Stimulated activated CD8-positive, alpha-beta memory T cell treated with anti-CD3 and anti-CD28 coated beads, Interleukin-4, amount 100 ng/mL, for 1 hour (primary cell): ENCODE measurements at places on chromosomes 4 and X.

GRCh38 chr4:75235359-75235951 is 278.7 kb downstream of the RCHY1 start:
- DNase-seq, result no peak

DNA sequence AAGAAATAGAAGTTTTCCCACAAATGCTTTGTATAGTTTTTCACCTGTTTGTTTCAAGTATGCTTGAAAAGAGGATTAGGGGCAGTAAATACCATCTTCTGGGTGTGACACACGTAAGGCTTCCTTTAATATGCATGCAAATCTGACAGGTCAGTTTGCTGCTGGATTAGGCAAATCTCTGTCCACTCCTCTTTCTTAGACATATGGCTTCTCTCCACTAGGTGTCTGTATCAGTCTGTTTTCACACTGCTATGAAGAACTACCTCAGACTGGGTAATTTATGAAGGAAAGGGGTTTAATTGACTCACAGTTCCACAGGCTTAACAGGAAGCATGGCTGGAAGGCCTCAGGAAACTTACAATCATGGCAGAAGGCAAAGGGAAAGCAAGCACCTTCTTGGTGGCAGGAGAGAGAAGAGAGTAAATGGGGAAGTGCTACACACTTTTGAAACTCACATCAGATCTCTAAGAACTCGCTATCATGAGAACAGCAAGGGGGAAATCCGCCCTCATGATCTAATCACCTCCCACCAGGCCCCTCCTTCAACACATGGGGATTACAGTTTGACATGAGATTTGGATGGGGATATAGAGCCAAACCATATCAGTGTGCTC is 66.9 kb downstream of the TAB3 start:
- no peak for DNase-seq

DNA sequence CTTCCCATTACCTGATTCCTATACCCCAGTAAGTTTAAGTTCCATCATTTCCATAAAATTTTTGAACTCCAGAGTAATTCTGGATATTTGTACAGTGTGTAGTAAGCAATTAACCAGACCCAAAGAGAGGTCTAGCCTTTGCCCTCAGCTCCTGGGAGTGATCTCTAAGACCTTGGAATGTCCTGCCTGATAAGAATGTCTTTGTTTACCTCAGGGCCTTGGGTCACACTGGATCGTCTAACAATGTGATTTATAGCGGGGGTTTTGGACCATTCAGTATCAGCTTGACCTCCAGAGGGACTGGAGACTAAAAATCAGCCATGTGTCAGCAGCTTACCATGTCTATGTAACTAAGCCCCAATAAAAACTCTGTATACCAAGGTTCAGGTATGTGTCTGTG is 330.9 kb upstream of the PPP1R2C start:
- DNase-seq, result no peak

GRCh38 chr4:143273160-143273917 is 63.3 kb upstream of the GAB1 start:
- DNase-seq, result no peak

GRCh38 chr4:123661080-123661737 is 264.6 kb downstream of the SPRY1 start:
- DNase-seq, result no peak

DNA sequence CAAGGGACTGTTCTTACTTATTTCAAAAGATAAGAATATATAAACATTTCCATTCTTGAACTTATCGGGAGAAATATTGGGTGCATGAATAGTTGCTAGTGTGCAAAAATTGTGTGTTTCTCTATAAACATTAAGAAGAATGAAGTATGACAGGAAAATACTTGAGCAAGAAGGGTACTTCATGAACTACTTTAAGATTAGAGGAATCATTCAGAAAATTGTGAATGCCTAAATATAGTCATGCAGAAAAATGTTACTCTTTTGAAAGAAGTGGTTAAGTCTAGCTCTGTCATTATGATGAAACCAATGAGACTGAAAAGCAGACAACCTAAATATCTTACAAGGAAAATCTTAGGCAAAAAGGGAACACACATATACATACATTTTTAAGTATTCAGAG is 207.8 kb upstream of the PCDH18 start:
- DNase-seq, result no peak

DNA sequence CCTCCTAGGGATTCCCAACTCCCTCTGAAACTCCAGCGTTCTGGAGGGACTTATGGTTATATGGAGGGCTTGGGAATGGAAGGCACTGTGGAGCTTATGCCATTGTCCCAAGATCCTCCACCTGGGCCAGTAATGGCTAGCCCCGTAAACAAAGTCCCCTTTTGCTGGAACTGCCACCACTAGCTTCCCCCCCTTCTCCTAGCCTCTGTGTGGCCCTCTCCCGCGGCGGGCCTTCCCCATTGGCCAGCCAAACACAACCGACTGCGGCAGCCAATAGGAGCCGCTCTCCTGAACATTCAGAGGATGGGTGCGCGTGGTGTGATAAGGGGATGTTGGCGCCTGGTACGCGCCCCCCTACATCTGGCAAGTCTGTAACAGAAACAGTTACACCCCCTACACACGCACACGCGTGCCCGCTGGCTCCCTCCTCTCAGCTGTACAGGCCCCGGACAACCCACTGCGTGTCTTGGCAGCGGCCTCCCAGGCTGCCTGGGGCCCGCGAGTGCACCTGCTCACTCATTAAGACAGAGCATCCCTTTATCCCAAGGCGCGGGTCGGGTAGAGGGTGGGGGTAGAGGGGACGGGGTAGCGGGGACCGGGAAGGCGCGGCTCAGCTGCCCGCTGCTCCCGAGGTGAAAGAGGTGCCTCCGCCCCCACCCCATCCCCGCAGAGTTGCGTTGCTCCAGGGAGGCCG is 863 bp upstream of the RAB33A start:
- no peak for DNase-seq

DNA sequence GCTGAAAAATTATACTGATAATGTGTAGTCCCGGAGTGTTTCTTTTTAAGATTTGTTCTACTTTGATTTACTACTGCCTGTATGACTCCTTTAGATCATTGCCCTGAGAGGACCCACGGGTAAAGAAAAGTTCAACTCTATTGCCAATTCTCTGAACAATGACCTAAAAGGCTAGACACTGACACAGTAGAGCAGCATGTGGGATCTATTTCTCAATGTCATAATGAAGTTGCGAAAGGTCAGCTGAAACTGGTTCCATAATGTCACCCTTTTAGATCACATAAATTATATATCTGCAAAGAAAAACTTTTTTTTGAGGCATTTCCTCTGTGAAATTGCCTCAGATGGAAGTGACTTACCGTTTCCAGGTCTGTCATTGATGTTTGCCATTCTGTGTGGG is 67.4 kb downstream of the GLRB start:
- DNase-seq, result no peak

DNA sequence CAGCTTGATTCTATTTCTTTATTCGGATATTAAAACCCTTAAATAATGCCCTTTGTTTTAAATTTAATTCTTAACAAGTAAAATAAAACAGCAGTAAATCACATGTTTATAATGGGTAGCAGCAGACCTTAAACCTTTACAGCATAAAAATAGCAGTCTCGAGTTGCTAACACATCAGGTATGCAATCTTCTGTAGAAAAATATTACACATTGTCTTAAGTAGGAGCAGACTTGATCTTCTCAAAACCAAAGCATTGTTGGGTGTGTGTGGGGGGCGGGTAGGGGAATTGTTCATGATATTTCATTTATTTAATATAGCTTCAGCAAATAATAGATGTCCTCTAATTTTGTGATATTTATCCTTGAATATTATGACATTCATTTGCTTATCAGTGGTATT is 331.4 kb downstream of the PCDH7 start:
- DNase-seq, result no peak

- no peak for DNase-seq
These were observed 41.5 kb downstream of the CLCN4 start for GRCh38 chrX:10198254-10198653.

- DNase-seq, result no peak
These were observed 45.5 kb upstream of the NKX1-1 start for GRCh38 chr4:1451752-1452122.

GRCh38 chrX:102129473-102129872 is 4.0 kb downstream of the TCEAL2 start:
- DNase-seq, result no peak

DNA sequence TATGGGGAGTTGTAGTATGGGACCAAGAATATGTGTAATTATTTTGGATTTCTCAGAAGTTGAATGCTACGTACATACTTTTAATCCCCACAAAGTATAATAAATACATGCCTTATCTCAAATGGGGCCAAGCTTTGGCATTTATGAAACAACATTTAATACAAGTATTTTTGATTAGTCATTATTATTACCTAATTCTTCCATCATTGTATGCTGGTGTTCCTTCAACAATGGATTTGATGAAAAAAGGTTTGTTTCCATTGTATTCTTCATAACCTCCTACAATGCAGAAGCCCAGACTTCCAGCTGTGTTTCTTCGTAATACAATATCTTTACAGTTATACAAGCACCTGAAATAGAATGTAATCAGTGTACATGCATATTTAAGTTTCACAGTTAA is 83.8 kb downstream of the FIP1L1 start:
- DNase-seq, result no peak

GRCh38 chrX:1488141-1488540 is 35.4 kb upstream of the ASMTL start:
- DNase-seq, result no peak

GRCh38 chr4:17336986-17337385 is 174.9 kb downstream of the QDPR start:
- DNase-seq, result no peak

- DNase-seq, result no peak
These were observed 6.6 kb downstream of the ETDC start for GRCh38 chrX:135315864-135316263.

DNA sequence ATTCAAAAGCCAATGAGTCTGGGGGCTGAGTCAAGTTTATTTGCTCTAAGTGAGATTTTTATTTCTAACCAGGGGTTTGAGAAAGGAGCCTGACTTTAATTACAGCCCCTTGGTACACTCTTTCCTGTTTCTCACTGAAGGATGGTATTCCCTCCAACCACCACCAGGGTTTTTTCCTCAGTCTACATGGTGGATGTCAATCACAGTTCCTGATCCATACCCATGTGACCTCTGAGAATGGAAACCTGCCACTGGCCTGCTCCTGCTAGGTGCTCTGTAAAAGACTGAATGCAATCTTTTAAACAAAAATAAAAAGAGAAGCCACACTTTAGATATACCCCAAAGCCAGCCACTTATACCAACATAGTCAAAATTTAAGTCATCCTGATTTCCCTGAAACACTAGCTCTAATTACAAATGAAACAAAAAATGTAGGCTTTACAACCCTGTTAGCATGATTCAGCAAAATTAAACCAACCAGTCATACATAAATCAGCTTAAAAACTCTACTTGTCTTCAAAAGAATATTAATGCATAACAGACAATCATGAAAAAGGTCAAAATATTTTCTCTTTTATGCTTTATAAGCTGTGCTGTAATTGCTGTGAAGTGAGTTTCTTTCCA is 112.1 kb upstream of the NWD2 start:
- DNase-seq, result no peak

DNA sequence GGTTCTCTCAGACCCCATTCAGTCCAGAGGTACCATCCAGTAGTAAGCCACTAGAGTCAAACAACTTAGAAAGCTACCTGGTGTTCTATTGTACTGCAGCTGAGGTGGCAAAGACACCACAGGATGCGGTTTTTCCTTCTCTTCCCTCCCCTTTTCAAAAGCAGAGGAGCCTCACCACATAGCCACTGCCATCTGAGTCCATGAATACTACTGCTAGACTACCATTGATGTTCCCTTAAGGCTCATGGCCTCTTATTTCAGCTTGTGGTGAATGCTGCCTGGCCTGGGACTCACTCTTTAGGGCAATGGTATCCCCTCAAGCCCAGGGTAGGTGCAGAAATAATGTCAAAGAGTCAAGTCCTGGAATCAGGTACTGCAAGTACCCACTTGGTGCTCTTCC is 41.8 kb upstream of the KLHL4 start:
- DNase-seq, result no peak

DNA sequence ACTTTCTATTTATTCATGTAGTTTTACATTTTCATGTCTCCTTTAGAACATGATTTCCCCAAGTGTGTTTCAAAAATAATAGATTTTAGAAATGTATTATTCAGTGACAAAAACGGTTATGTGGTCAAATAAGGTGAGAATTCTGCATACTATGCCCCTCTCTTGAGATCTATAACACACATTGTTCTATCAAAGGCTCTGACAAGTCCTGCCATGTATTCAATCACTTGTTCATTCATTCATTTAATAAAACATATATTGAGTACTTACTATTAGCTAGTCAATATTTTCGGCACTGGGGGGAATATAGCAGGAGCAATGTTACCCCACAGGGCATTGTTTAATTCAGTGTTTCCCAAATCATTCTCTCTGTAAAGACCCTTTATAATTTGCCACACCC is 58.4 kb upstream of the FGF13 start:
- no peak for DNase-seq

DNA sequence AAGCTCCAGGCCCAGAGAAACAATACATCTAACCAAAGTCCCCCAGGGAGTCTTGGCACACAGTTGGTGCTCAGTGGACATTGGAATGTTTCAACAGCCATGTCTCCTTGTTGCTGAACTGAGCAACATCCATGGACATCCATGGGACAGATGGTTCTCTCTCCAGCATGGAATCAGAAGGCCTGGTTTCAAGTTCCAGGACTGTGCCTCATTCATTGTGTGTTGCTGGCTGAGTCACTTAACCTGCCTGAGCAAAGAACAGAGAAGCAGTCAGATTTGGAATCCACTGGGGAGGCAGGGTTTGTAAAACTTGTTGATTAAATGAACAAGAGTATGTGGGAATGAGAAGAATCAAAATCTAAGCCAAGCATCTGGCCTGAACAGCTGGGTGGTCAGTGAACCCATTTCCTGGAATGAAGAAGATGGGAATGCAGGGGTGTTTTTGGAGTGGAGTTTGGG is 147.9 kb downstream of the CHIC2 start:
- DNase-seq, result no peak

DNA sequence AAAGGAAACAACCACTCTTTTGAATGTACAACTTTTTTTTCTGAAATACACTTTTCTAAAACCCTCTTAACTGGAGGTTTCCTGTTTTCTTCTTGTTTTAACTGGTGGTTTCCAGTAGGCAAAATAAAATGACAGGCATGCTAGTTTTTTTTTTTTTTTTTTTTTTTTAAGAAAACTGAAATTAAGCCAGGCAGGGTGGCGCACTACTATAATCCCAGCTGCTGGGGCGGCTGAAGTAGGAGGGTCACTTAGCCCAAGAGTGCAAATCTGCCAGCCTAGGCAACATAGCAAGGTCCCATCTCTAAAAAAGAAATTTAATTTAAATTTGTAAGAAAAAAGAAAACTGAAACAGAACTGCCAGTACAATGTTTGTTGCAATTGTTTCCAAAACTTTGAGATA is 44.0 kb downstream of the TMEM144 start:
- no peak for DNase-seq

DNA sequence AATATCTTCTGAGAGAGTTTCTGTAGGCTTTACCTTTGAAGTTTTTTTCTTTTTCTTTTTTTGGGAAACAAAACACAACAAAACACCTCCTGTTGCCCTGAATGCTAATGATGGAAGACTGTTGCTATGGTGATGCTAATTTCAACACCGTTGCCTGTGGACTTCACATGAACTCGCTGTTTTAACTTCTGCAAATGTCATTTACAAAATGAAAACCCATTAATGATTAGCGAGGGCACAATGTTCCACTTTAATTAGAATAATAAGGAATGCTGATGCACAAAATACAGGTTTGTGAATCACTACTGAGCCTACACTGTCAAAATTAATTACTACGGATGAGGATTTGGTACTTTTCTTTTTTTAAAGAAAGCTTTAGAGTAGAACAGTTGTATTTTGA is 227.1 kb upstream of the FTHL17 start:
- DNase-seq, result no peak

GRCh38 chr4:76993787-76994641 is 44.5 kb downstream of the SEPTIN11 start:
- no peak for DNase-seq
